ENCODE measurements at places on chromosomes 6 and 20.

DNA sequence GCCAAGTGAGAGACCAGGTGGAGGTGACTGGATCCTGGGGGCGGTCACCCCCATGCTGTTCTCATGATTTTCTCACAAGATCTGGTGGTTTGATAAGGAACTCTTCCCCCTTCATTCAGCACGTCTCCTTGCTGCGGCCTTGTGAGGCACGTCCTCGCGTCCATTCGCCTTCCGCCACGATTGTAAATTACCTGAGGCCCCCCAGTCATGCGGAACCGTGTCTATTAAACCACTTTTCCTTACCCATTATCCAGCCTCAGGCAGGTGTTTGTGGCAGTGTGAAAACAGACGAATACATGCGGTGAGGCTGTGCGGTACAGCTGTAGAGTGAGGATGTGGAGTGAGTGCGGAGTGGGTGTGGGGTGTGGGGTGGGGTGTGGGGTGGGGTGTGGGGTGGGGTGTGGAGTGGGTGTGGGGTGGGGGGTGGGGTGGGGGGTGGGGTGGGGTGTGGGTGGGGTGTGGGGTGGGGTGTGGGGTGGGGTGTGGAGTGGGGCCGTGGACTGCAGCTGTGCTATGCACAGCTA, 12.1 kb upstream of the NTSR1 start:
- DNase-seq = no peak

DNA sequence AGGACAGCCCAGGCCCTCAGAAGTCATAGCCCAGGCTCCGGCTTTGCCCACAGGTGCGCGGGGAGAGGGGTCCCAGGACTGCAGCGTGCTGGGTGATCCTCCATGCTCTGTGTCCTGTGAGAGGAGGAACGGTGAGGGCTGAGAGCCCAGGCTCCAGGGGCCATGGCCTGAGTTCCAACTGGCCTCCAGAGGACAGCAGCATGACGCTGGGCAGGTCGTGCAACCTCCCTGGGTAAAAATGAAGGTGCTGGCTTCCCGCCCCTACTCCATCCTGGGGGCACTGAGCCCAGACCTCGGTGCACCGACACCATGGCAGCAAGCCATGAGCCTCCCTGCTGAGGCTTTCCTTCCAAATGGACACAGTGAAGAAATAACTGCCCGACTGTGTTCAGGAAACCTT, 305.4 kb downstream of the TAF4 start:
- no peak for DNase-seq

GRCh38 chr6:167007985-167008384, 8.8 kb downstream of the CEP43 start:
- DNase-seq = no peak

GRCh38 chr6:6984585-6985366, 123.0 kb upstream of the RREB1 start:
- DNase-seq = no peak

GRCh38 chr6:151490996-151491395, 2.8 kb upstream of the CCDC170 start:
- DNase-seq = no peak

DNA sequence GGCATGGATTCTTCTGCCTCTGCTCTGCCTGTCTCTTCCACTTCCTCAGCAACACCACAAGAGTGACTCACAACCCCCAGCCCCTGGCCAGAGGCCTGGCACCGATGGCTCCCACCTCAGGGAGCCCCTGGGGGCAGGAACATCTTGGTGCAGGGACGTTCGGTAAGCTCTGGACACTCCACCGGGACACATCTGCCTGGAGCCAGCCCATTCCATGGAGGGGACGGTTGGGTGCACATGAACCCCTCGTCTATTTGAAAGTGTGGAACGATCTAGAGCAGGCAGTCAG, 246.5 kb downstream of the ERMARD start:
- DNase-seq = no peak

- no peak for DNase-seq
Observed at GRCh38 chr20:45407067-45407745, 883 bp upstream of the DBNDD2 start.

GRCh38 chr6:152296648-152297376, 340.4 kb downstream of the SYNE1 start:
- no peak for DNase-seq

GRCh38 chr6:35248300-35248699, 11.2 kb upstream of the ZNF76 start:
- no peak for DNase-seq

GRCh38 chr20:43959920-43960227, 45.2 kb downstream of the TOX2 start:
- no peak for DNase-seq

DNA sequence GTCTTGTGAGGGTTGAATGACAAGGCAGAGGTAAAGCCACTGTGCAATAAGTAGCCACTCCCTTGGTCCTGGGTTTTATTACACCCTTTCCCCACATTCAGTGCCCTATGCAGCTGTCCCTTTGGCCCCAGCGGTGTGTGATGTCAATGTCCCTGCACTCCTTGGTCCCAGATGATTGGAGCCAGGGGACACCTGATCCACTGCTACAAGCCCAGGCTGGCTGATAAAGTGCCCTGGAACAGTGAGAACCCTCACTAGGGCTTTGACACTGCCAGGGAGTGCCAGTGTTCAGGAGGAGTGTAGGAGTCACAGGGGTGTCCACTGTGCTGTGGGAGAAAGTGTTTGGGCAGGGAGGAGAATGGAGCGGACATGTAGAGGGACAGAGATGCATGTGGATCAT, 30.4 kb downstream of the GABRR1 start:
- no peak for DNase-seq

- DNase-seq = no peak
Observed at GRCh38 chr20:56323206-56323605, 35.6 kb upstream of the FAM210B start.

DNA sequence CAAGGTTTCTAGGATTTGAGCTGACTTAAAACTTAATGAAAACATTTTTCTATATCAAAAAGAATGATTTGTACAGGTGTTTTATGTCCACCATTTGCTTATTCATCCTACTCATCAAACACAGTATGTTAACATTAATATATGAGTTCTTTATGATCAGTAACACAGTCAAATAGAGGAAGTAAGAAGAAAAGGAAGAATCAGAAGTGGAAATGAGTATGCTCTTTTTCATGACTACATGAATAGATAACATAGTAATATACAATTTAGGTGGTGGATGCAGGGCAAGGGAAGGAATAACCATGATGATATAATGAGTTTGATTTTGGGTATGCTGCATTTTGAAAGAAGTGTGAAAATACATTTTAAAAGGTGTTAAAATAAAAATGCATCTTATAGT, 16.5 kb downstream of the KPNA5 start:
- DNase-seq = no peak

GRCh38 chr20:6702144-6702543, 65.3 kb upstream of the BMP2 start:
- DNase-seq = no peak

- no peak for DNase-seq
Observed at GRCh38 chr20:47055699-47056369, 161.2 kb downstream of the EYA2 start.

GRCh38 chr6:22019857-22020256, 277.0 kb downstream of the PRL start:
- no peak for DNase-seq

DNA sequence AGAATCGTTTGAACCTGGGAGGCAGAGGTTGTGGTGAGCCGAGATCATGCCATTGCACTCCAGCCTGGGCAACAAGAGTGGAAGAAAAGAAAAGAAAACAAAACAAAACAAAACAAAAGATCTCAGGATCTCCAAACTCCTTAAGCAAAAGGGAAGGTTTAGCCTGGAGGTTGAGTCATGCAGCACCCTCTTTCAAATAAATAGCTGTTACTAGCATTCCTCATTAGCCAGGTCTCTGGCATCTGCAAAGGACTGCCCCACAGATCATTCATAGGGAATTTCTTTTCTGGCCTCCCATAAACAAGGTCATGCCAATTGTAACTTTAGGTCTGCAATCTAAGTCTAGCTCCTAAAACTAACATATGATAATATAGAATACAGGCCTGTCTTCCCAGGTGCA, 37.2 kb downstream of the EDN1 start:
- DNase-seq = no peak

DNA sequence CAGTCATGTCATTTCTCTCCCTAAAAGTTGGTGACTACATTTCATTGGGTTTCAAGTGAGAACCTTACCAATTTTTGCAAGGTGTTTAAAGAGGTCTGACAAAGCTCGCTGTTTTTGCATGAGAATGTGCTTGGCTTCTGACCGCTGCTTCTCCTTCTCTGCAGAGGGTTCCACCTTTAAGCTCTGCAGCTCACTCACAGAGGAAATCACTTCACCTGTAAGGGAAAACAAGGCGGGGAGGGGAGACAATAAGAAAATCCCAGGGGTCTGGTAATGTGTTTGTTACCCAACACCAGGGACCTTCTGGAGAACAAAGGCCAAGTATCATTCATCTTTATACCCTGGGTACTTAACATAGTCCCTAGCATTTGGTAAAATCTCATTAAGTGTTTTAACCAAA, 40.0 kb upstream of the LYRM2 start:
- DNase-seq = no peak

DNA sequence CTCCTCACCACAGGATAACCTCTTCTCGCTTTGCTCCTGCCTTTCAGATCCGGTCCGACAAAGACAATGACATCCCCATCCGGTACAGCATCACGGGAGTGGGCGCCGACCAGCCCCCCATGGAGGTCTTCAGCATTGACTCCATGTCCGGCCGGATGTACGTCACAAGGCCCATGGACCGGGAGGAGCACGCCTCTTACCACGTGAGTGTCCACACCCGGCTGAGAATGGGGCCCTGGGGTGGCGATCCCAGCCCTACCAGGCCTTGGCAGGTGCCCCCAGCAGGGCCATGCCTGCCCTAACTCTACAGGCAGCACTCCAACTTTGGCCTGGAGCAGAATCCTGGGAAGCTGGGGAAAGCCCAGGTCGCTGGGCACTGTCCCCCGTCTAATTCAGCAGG, 221.1 kb downstream of the TAF4 start:
- DNase-seq = no peak

DNA sequence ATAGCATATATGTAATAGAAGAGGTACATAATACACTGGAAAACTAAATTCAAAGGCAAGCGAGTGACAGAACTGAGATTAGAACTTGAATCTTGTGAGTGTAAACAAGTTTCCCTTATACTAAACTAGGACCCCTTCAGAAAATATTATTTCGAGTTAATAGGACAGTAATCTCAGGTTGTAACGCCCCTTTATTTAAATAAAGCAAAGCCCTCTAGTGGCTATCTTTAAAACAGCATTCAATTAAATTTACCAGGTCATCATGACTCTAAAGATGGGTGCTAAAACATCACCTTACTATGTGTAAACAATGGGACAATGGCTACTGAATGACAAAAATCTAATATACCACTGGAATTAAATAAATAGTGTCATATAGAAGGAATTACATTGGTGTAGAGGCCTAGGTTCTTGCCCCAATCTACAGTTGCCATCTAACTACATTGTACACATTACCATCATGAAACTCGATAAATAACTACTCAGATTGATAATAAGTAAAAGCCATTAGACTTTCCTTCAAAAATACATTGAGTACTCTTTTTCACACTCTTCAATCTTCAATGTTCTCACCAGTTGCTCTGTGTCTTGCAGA, 255.4 kb upstream of the IRAK1BP1 start:
- no peak for DNase-seq

- peak; percentile 70 for DNase-seq
Observed at GRCh38 chr6:84052204-84052882, 18.8 kb downstream of the MRAP2 start.

GRCh38 chr6:47144306-47144705, 102.2 kb upstream of the ADGRF1 start:
- DNase-seq = no peak

GRCh38 chr6:40922281-40922680, 116.7 kb downstream of the UNC5CL start:
- DNase-seq = no peak

- DNase-seq = peak; percentile 54
Observed at GRCh38 chr20:53865901-53866793, 204.2 kb downstream of the BCAS1 start.

Measured in NCI-H1930 (cell line).